Stimulated activated CD8-positive, alpha-beta memory T cell treated with anti-CD3 and anti-CD28 coated beads, Interleukin-2, amount 100 ng/mL, for 48 hours (primary cell): ENCODE measurements at places on chromosomes 3 and 15.
A peak's percentile ranks its signal among the peaks of the same experiment; 100 is the strongest.

DNA sequence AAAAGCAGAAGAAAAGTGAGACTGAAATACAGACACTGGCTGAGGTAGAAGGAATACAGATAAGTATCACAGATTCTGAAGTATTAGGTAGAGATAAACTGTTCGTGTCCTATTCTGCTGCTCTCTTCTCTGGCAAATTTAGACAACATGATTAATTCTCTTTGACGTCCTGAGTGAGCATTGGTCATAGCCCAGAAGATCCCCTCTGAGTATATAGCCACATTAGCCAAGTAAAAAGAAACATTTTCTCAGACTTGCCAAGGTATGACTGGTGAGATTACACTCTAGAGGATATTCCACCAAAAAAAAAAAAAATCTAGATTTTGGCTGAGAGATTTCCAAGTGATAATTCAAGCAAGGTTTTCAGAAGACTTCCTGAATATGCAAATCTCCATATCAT is 111.4 kb upstream of the ALCAM start:
- no peak for DNase-seq

DNA sequence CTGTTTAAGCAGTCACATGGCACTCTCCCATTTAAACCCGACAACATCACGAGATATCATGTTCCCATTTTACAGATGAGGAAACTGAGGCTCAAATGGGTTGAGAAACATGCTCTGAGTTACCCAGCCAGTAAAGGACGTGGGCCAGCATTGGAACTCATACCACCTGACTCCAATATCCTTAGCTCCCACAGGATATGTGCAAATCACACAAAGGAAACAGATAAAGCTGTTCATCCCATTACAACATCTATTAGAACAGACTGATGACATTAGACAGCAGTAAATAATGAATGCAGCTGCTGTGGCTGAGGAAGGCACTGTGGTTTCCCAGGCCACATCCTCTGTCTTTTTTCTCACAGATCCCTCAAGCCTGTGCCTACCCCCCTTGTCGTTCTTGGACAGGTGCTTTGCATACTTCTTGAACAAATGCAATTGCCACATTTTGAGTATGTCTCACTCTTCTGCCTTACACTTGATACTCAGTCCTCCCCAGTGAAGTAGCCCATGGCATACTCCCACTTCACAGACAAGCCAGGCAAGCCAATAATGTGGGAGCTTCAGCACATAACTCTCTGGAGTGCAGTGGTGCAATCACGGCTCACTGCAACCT is 17.7 kb downstream of the FRMD4B start:
- no peak for DNase-seq

DNA sequence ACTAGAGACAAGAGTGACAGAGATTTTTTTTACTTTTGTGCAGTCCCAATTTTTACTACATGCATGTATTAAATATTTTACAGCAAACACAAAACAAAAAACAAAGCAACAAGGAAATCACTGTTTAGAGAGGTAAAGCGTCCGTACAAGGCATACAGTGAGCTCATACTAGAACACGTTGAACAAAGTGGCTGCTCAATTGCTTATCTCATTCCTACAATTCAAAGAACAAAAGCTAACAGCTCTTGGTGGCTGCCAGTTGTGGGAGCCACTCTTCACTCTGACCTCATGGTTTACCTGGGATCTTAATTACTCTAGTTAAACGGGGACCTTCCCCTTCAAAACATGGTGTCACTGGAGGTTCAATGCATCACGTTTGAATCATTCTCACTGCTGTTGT is 7.6 kb upstream of the ARHGEF26 start:
- no peak for DNase-seq

GRCh38 chr3:101999177-101999779 is 150.0 kb downstream of the NFKBIZ start:
- no peak for DNase-seq

- peak; percentile 26 for DNase-seq
These were observed 164.0 kb downstream of the MINAR1 start for GRCh38 chr15:79595995-79596622.

DNA sequence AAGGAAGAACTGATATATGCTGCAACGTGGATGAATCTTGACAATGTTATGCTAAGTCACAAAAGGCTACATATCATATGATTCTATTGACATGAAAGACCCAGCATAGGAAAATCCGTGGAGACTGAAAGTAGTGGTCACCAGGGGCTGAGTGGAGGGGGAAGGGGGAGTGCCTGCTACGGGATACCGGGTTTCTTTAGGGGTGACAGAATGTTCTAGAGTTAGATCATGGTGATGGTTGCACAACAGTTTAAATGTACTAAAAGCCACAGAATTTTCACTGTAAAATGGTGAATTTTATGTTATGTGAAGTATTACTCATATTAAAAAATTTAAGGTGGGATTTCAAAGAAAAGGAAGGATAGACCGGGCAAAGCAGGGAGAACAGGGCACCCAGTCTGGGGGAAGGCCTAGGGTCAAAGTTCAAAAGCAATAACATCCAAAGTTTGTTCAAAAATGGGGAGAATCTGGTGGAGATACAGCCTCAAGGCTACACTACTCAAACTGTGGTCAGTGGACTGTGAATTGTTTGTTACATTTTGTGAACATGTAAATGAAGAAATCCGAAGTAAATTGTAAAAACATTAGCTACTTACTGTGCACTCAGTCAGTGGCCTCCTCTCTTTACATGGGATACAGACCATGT is 74.2 kb upstream of the FNDC3B start:
- DNase-seq: no peak

DNA sequence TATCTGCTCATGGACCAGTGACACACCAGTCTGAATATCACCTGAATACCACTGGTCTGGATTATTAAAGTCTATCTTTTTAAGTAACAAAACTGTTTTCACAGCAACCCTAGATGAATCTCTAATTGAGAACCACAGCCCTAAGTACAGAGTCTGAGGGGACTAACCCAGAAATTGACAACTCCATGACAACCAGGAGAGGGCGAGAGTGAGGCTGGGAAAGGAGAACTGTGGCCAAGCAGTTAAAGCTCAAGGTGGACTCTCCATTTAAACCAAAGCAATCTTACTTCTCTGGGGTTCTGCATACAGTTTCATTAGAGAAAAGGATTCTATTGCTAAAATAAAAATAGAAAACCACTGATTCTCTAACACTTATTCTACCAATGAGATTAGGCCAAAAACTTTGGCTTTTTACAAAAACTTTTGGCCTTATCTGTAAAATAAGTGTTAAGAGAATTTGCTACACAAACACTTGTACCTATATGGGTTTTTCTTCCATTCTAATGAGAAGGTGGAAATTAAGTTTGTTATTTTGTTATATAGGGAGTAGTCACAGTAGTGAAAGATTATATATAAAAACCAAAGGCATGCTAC is 11.4 kb downstream of the NEK10 start:
- peak; percentile 14 for DNase-seq

GRCh38 chr15:40388941-40389823 is 6.7 kb downstream of the KNSTRN start:
- no peak for DNase-seq

DNA sequence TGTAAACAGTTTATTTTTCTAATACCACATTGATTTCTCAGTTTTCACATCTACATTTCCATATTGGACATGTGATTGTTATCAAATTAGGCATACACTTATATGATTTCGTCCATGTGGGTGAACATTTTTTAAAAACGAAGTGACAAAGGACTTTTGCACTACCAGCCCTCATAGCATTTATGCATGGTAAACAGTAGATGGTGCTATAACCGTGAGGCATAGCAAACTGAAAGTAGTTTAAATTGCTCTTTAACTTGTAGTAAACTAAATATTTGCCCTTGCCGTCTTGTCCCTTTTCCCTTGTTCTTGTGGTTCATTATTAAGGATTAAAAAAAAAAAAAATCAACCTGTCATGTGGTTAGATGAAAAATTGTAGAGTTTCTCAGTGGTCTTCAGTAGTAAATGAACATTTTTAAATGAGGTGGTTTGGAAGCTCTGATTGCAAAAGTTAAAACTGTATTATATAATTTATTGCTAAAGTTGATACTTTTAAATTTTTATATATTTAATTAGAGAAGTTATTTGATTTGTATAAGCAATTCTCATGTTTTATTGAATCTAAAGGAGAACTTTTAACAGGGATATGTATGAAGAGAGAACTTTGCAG is 24.0 kb downstream of the STX19 start:
- DNase-seq: no peak

DNA sequence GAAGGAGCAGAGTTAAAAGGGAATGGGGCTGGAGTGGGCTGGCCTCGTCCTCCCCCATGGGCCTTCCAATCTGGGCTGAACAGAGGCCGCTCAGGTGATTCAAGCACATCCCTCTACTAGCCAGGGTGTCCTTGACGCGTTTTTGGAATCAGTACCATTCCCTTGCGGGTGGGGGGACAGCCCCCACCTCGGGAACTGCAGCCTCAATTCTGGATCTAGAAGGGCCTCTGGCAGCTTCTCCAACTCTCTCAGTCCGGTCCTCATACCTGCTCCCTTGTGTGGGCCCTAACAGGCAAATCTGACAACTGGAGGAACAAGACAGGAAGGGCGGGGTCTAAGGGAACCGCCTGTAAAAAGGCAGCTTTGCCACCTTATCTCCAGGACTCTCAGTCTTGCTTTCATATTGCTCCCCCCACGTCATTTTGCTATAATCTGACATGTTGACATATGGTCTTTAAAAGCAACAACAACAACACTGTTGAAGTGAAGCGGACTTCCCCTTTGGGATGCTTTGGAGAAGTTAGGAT is 802 bp upstream of the CHRNB4 start:
- DNase-seq: no peak

GRCh38 chr3:8311321-8311720 is 190.3 kb upstream of the LMCD1 start:
- DNase-seq: no peak

GRCh38 chr3:182501856-182502255 is 291.4 kb upstream of the ATP11B start:
- no peak for DNase-seq

DNA sequence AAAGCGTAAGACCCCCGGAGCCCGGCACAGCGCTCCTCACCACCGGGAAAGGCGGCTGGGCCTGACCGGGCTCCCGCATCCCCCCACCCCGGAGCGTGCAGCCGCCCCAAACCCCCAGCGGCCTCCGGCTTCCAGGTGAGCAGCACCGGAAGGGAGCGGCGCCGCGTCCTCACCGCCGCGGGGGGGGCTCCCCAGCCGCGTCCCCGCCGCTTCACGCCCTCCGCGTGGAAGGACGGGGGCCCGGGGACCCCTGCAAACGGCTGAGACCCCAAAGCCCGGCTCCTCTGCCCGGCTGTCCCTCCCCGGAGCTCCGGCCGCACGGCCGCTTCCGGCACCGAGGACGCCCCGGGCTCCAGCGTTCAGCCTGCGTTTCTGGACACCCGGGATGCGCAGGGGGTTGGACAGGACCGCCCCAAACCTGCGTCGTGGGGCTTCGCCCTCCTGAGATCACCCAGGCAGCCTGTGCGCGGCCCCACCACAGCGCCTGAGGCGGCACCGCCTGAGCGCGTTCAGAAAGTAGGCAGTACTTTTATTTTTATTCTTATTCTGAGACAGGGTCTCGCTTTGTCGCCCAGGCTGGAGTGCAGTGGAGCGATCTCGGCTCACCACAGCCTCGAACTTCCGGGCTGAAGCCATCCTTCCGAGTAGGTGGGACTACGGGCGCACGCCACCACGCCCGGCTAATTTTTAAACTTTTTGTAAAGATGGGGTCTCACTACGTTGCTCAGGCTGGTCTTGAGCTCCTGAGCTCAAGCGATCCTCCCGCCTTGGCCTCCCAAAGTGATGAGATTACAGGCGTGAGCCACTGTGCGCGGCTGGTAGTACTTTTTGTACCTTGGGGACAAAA is 51.6 kb upstream of the BLM start:
- peak; percentile 37 for DNase-seq

GRCh38 chr3:60048447-60048848 is 998.6 kb upstream of the CFAP20DC start:
- no peak for DNase-seq

- DNase-seq: no peak
These were observed 218.6 kb downstream of the TBC1D2B start for GRCh38 chr15:77858792-77859490.

DNA sequence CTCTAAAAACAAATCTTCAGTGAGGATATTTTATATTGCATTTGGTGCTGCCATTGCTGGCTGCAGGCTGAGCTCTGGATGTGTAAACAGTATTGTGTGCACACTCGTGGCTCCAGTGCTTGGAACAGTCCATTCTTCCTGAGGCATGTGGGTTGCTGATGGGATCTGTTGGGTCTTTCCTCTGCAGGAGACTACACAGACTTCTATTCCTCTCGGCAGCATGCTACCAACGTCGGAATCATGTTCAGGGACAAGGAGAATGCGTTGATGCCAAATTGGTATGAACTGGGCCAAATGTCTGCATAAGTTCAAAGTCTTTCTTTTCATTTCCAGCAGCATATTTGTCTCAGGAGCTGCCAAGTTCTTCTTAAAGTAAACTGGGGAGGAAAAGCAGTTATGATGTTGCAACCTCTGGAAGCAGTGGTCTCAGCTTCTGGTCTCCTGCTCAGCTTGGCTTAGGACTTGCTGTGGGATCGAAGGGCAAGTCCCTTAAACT is 9.3 kb downstream of the FAH start:
- no peak for DNase-seq

DNA sequence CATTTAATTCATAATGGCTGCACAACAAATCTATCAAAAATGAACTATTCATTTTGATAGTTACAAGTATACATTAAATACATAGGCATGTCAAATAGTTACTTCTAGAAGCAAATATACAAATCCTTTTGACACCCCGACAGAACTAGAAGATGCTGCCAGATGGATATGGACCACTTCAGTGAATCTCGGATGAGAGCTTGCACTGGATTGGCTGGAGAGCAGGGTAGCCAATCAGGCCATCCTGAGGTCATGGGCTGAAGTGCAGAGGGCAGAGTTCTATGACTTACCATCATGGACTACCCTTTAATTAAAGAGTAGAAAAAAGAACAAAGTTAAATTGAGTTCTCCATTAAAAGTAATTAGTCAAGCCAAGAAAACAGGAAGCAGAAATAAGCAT is 8.3 kb downstream of the CCNL1 start:
- no peak for DNase-seq

- no peak for DNase-seq
These were observed 8.2 kb downstream of the ALG3 start for GRCh38 chr3:184240384-184241140.

- no peak for DNase-seq
These were observed 3.9 kb upstream of the ATP11B start for GRCh38 chr3:182789371-182789770.

DNA sequence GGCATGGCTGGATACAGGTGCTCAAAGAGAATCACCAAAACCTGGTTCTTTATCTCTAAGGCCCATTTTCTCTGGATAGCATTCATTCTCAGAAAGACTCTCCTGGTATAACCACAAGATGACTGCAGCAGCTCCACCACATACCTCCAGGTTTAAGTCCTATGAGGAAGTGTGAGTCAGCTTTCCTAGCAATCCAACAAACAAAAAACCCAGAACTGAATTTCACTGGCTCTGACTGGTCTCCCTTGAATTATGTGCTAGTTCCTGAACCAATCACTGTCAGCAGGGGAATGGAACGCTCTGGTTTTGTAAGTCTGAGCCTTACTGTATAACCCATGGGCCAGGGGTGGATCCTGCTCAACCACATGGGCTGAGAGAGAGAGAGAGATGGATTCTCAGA is 27.2 kb downstream of the MRPL46 start:
- no peak for DNase-seq

- no peak for DNase-seq
These were observed 6.0 kb upstream of the TM2D3 start for GRCh38 chr15:101657968-101658784.
